ENCODE measurements at places on chromosomes 7 and 10.

DNA sequence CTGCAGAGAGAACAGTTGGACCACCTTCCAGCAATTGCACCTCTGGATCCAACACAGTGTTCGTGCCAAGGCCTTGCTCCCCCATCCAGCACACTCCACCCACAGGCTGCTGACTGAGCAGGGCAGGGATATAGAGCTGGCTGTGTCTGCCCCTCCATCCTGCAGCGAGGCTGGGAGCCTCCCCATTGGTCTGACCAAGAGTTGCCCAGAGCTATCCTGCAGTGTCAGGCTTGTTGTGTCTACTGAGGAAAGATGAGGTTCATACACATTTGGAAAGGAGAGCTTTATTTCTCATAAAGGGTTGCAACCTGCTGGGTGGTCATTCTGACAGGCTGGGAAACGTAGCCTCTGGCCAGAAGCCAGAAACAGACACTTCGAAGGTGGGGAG lies 27.1 kb downstream of the PRF1 start:
- DNase-seq = no peak

DNA sequence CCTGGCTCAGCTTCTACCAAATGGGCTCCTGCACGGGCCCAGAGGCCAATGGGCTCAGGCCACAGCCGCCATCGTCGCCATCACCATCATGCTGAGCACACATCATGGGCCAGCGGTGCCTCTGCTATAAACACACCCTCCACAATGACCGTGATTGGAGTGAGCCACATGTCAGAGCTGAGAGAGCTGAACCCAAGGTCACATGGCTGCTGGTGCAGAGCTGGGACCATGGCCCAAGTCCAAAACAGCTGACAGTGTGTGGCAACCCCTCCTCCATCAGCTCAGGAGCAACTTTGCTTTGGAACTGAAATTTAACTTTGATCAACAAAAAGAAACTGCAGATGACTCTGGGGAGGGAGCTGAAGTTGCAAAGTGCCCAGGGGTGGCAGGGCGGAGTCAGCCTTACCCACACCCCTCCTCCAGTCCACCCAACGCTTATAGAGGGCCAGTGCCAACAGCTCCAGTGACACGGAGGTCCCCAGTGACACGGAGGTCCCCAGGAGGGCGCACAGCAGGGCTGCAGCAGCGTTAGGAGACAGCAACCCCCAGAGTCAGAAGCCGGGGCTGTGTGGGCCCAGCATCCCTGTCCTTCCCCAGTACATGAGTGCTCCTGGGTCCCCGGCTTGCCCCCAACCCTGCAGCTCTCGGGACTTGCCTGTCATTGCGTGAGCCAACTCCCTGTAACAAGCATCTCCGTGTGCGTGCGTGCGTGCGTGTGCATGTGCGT lies 249.6 kb downstream of the ELFN1 start:
- DNase-seq = no peak

DNA sequence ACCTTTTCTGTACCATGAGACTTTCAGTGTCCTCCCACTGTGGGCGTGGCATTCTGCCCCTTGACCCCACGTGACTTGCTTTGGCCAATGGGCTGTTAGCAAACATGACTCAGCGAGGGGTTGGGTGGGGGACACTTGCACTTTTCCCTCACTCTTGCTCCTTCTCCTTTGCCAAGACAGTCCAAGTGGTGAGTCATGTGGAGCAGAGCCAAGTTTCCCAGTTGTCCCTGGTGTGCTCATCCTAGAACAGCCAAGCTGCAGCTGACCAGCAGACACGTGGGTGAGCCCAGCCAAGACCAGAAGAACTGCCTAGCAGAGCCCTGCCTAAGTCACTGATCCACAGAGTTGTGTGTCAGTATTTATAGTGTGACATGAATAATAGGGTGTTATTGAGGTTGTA lies 82.8 kb upstream of the CPXM2 start:
- DNase-seq = no peak

GRCh38 chr10:117503244-117504205 lies 39.0 kb upstream of the EMX2 start:
- no peak for DNase-seq

GRCh38 chr10:80517416-80518142 lies 20.1 kb upstream of the SH2D4B start:
- DNase-seq = no peak

DNA sequence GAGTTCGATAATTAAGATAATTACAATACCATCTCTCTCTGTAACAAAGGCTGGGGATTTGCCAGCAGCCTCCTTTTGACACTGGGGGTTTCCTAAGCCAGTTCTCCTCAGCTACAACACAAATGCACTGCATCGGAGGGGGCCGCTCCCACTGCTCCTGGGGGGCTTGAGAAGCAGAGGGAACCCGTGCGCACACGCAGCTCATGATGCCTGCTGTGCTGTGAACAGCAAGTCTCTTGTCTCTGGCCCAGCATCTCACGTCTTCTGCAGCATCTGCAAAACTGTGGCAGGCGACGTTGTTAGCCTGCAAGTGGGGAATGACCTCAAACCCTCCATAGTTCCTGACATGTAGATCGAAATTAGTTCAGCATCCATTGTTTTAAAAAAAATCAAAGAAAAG lies 5.5 kb downstream of the VIPR2 start:
- DNase-seq = no peak

DNA sequence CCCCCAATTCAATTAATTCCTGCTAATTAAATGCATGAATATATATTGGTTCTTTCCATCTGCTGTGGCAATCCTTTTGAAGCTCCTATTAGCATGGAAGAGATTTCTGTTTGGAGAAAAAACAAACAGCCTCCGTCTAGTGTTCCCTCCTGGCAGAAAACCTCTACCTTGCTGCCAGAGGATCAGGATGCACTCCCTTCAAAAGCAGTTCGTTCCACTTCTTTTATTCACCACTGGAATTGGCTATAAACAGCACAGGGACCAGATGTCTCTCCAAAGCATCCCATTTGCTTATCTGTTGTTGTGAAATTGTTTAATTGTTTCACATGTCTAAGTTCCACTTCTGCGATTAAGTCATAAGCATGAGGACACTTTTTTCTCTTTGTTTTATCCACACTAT lies 77.8 kb upstream of the PTN start:
- DNase-seq = no peak

DNA sequence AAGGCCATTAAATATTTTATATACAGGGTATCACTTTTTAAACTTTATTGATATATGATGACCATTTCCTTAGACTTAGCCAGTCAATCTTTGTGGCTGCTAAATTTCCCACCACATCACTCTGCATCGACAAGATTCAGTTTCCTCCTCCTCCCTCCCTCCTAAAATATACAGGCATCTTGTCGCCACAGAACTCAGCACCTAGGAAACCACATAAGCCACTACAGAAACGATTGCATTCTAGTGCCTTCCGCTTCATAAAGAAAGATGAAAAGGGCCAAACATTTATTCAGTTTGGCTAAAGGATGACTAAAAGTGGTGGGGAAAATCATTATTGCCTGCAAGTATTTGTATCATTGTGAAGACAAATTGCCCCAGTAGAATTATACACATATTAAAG lies 30.7 kb downstream of the ERCC6 start:
- no peak for DNase-seq

DNA sequence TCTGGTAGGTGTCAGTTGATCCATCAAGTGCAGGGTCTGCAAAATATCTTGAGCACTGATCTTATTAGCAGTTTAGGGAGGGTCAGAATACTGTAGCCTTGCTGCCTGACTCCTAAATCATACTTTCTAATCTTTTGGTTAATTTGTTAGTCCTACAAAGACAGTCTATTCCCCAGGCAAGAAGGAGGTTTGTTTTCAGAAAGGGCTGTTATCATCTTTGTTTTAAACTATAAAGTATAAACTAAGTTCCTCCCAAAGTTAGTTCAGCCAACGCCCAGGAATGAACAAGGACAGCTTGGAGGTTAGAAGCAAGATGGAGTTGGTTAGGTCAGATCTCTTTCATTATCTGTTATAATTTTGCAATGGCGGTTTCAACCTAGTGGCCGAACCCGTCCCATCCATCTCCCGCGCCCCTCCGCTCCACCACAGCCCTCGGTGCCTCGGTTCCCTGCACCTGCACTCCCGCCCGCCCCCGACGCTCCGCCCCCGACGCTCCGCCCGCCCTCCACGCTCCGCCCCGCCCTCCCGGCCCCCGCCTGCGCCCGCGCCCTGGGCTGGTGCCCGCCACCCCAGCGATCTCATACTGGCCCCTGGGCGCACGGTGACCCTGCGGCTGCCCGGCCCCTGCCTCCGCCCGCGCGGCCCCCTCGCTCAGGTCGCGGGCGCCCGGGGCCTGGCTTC lies at the start of gene ADCK2:
TSS of gene ADCK2 (plus strand) at position 564 of the 681 bp plus-strand sequence. CDS start 386 bp downstream, outside the sequence.
- DNase-seq = no peak

- DNase-seq = no peak
Measured at GRCh38 chr10:11425296-11425610, 186.2 kb downstream of the USP6NL start.

- DNase-seq = no peak
Measured at GRCh38 chr7:79691074-79691473, 237.6 kb upstream of the MAGI2 start.

DNA sequence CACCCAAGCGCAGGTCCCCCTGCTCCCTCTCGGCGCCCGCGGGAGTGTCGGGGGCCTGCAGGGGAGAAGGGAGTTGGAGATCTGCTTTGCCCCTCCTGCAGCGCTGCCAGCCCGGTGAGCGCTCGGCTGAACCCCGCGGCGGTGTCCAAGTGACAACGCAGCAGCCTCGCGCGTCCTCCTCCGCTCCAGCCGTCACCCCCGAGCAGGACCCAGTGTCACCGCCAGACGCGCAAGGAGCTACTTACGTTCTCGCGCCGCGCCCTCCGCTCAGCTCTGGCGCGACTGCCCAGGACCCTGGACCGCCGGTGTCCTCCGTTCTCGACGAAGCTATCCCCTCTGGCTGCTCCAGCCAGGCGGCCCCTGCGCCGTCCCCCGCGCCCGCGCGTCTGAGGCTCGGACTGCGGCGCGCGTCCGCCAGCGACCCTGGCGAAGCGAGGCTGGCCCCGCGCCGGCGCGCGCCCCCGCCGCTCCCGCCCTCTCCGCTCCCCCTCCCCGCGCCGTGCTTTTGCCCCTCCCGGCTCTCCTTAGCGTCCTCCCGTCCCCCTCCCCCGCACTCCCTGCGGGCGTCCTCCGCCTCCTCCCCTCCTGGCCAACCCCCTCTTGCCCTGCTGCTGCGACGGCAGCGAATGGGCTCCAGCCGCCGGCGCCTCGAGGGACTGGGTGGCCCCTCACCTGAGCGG lies at the start of gene NRCAM:
TSS of gene NRCAM (minus strand) at position 439 of the 680 bp plus-strand sequence. CDS start 216,372 bp downstream, outside the sequence.
- DNase-seq = no peak

DNA sequence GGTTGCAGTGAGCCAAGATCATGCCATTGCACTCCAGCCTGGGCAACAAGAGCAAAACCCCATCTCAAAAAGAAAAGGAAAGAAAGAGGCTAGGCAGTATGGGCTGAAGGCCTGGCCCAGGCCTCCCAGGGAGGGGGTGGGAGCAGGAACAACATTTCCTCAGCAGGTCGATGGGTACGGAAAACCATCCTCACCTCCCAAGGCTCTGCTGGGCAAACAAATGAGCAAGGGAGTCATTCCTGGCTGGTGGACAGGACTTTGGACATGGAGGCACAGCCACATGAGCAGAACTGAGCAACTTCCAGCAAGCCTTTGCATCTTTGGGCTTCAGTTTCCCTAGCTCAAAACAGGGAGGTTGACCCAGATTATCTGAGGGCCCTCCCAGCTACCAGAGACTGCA lies 13.0 kb downstream of the OGDHL start:
- DNase-seq = no peak

DNA sequence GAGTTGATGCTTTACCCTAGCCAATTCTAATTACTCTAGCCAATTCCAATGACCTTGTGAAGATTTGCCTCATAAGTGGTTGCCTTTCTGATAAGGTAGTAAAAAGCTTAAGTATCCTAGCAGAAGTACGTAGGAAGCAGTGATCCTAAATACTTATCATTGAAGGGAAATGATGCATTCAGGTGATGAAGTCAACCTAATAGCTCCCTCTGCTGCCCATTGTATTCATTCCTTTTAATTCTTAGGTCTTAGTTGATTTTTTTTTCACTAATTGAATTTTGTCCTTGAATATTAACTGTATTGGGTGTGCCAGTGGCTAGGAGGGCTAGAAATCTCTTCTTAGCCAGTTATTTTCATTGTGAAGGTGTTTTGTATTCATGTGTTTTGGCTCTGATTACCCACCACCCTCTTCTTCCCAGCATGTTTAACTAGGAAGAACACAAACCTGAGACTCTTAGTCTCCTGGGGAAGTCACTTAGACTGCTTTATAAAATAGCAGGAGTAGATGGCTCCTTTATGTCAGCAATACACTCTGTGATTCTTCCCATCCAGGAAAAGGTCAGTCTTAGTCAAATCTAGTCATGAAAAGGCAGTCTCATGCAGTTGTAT lies 46.3 kb downstream of the PLEKHA8 start:
- no peak for DNase-seq

- no peak for DNase-seq
Measured at GRCh38 chr7:66070222-66070621, 5.4 kb upstream of the ASL start.
